Umbilical cord (tissue), 2 donors: ENCODE measurements at places on chromosomes 7 and 10.

- no peak for DNase-seq
These were observed 75.9 kb downstream of the BUB3 start for GRCh38 chr10:123229927-123230630.

- DNase-seq, result no peak
These were observed 11.4 kb upstream of the ARHGAP12 start for GRCh38 chr10:31939797-31940708.

GRCh38 chr7:2157473-2158279, 75.1 kb downstream of the MAD1L1 start:
- peak; percentile 40 for DNase-seq

- no peak for DNase-seq
These were observed 45.1 kb downstream of the INPP5F start for GRCh38 chr10:119770928-119771327.

DNA sequence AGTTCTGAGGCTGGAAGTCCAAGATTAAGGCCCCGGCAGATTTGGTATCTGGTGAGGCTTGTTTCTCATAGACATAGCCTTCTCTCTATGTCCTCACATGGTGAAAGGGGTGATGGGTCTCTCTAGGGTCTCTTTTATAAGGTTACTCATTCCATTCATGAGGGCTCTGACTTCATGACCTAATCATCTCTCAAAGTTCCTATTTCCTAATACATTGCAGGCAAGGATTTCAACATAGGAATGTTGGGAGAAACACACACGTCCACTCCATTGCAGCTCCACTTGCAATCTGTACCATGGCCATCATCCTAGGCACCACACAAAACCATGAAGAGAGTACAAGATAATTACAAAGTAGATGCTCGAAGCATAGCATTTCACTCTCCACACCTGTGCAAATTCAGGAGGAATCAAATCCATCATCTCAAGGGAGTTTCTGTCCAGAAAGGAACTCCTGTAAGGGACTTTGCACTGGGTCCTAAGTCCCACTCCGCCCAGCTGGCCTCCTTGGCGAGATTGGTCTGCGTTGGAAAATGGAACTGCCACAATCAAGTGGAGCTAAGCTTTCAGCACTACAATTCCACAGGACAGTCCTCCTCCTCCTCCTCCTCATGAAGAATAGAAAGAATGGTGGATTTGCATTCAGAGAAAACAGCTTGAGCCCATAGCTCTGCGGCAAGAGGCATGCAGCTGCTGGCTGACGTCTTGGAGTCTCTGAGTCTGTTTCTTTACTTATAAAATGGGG, 8.8 kb downstream of the DDC start:
- no peak for DNase-seq

DNA sequence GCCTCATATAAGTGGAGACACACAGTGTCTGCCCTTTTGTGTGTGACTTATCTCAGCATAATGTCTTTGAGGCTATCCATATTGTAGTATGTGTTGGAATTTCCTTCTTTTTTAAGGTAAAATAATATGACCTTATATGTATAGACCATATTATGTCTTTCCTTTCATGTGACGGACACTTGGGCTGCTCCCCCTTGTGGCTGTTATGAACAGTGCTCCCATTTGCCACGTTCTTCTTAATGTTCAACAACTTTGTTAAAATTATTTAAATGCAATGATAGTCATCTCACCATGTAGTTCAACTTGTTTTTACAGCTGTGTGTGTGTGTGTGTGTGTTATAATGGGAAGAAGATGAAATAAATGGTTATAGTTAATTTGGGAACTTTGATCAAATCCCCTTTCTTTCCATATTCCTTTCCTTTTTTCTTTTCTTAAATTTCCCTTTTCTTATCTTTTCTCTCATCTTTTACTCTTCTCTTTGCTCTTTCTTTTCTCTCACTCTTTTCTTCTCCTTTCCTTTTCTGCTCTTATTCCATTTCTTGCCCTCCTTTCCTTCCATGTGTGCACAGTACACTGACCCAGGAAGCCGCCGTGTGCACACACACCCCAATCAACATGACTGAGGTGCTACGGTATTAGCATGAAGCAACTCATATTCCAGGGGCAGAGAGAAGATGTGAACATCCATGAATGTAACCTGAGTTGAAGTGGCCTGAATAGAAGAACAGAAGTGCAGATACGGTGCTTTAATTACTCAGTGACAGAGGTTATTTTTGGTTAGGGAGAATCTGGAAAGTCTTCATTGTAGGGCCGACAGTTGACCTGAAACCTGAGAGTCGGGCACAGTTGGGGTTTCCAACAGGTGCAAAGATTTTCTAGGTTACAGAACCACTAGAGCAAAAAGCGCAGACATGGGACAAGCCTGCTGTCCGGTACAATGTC, 596.6 kb downstream of the SDK1 start:
- DNase-seq, result peak; percentile 49

DNA sequence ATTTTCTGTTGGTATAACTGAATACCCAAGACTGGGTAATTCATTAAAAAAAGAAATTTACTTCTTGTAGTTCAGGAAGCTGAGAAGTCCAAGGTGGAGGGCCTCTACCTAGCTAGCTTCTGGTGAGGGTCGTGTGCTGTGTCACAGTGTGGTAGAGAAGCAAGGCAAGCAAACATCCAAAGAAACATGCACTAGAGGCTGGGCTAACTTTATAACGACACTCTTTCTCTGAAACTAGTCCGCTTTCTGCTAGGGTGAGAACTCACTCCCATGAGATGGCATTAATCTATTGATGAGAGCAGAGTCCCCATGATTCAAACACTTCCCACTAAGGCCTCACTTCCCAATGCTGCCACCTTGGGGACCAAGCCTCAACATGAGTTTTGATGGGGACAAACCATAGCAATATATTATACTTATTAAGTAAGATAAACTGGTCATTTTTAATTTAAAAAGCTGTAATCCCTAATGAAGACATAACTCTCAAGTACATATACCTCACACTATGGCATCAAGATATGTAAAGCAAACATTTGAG, 50.8 kb downstream of the PHYHIPL start:
- DNase-seq, result no peak

GRCh38 chr7:115683093-115683492, 347.5 kb downstream of the TFEC start:
- no peak for DNase-seq

DNA sequence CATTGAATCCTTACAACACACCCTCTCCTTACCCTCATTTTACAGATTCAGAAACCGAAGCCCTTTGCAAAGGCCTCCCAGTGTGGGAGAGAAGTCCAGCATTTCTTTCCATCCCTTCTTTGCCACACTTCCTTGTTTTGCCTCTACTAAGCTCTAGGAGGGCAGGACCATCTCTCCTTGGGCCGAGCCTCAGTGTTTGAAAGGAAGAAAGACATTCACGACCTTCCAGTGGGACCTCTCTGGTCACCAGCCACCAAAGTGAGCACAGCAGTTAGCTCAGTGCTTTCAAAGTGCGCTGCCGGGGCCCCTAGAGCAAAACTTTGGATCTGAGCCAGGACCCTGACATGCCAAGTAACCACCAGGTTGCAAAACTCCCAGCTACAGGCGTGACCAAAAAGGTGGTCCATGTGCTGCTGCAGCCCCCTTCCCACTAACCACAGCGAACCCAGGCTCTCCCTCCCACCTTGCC, 12.4 kb downstream of the CTBP2 start:
- peak; percentile 62 for DNase-seq

GRCh38 chr10:62899311-62899710, 83.1 kb upstream of the EGR2 start:
- DNase-seq, result peak; percentile 58
